ENCODE measurements at places on chromosomes 5 and 9.

GRCh38 chr9:21326526-21327139, 8.6 kb downstream of the KLHL9 start:
- no peak for DNase-seq

DNA sequence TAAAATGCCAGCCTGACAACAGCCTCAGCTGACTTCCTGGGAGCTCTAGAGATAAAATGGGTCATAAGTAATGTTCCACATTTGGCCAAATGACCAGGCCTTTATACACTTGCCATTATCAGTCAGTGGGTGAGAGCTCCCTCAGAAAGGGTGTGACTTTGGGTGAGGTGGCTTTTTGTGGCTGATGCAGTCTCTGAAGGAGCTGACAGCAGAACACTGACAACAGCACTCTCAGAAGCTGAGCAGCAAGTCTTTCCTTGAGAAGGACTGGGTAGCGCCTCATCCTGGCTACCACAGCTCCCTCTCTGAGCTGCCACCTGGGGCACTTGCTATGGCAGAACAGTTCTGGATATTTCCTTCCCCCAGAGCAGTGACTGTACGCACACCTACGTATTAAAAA, 22.0 kb upstream of the GNAQ start:
- DNase-seq, result no peak

GRCh38 chr9:87247097-87247496, 250.6 kb upstream of the DAPK1 start:
- no peak for DNase-seq

DNA sequence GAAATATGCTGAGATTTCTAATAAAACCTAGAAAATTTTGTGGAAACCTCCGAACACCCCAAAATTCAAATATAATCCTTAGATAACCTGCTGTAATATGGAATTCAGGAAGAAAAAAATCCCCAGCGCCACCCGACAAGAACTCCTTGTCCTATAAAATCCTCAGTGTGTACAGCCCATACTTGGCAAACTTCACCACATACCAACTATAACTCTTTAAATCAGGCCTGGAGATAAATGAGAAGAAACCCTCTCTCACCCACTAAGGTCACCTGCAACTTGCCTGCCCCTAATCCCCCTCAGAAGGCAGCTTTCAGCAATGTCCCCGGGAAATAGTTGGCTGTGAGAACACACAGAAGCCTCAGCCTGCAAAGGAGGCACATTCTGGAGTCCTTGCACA, 90.5 kb downstream of the SH3TC2 start:
- no peak for DNase-seq

- DNase-seq, result no peak
Measured at GRCh38 chr9:124332361-124333202, 74.8 kb downstream of the NEK6 start.

DNA sequence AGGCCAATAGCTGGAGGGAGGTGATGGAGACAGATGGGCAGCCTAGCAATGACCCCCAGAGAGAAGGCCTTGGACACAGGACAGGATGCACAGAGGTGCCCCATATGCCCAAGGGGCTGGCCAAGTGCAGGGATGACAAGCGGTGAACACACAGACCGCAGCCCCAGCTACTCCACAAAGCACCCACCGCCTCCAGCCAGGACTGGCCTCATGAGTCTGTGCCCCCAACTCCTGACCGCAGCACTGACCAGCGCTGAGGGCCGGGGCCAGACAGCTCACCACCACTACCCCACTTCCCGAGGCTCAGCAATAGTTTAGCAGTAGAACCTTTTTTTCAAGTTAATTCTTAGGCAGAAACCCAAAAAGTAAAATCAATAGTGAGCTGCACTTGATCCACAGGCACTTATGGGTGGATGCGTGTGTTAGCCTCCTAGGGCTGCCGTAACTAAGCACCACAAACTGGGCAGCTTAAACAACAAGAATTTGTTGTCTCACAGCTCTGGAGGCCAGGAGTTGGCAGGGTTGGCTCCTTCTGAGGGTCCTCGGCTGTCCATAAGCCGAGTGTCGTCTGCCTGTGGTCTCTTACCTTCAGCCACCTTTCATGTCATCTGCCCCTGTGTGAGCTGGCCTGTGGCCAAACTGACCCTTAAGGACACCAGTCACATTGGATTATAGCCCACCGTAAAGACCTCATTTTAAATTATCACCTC, 14.1 kb downstream of the ROR2 start:
- no peak for DNase-seq

DNA sequence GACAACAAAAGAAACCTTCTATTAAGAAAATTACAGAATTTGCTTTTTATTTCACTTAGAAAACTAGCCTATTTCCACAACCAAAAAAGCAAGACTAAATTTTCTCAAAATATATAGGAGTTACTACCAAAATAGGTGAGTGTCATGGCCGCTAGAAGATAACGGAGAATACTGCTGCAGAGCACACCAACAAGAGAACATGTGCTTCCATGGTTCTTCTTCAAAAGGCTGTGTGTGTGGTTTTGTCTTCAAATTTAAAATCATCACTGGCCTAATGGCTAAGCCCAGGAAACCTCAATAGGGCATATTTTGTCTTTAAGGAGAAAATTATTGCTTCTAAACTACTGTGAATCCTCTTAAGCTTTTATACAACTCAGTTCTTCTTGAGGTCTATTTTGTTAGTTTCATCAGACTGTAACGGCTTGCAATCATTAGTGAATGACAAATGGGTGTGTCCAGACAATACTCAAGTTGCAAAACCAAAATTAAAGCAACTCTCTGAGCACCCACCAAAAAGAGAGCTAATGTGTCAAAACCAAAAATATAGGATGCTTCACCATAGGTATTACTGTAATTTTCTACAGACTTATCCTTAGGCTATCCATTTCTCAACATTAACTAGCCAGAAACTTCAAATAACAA, 3.3 kb downstream of the SETX start:
- no peak for DNase-seq

DNA sequence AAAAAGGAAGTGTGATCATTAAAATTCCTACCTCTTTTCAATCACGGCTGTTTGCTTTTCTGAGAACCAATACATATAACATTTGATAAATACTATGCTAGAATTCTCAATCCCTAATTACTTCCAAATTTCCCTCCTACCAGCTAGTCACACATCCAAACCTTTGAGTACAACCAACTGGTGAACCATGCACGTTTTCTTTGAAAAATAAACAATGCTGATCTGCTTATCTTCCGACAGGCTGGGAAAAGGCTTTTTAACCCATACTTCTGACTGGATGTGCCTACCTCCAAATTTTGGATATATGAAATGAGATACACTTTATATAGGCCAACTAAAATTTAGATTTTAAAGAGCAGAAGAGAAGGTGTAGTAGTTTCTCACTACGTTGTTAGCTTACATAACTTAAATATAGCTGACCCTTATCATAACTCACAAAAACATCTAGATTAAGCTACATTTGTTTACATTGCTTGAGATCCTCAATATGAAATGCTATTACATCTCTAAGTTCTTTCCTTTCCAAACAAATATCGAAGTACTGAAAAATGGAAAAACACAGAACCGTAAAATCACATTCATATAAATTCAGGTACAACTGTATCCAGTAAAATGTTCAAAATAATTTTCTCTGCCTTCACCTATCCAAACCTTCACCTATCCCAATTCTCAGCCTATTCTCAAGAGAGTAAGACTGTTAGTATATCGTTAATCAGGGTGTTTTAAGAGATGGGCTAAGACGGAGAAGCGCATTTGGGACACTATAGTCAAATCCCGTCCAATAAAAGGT, 2.1 kb downstream of the NR3C1 start:
- DNase-seq, result peak; percentile 16

DNA sequence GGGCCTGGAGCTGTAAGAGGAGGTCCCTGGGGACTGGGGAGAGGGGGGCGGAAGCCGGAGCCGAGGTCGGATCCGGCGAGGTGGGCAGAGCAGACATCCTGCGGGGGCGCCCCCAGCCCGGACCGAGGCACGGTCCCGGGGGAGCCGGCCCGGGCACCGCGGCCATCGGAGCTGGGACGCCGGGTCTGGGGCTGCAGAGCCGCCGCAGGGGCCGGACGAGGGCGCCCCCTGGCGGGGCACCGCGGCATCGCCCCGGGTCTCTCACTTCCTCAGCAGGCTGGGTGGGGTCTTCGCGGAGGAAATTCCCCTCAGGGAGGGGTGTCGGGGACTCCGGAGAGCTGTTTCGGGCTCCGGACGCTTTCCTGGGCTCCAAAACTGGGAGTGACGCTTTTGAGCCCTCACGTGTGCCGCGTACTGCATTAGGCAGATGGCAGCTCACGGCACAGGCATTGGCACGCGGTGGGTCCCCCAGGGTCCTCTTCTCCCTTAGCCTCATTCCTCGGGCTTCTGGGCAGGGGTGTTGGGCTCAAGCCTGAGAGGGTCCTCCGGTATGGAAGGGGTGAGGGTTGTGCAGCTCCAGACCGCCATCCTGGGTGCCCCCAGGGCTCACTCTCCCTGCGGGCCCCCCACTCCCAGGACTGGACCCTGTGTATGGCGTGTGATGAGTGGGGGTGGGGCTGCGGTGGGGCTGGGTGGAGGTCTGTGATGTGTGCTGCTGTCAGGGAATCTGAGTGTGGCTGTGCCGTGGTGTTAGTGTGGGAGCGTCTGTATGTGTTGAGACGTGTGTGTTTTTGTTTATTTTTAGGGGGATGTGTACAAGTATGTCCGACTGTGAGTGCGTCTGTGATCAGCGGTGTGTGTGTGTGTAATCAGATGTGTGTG, 29.6 kb downstream of the LHX2 start:
- no peak for DNase-seq

- peak; percentile 81 for DNase-seq
Measured at GRCh38 chr9:128972956-128973355, 25.5 kb downstream of the NUP188 start.

DNA sequence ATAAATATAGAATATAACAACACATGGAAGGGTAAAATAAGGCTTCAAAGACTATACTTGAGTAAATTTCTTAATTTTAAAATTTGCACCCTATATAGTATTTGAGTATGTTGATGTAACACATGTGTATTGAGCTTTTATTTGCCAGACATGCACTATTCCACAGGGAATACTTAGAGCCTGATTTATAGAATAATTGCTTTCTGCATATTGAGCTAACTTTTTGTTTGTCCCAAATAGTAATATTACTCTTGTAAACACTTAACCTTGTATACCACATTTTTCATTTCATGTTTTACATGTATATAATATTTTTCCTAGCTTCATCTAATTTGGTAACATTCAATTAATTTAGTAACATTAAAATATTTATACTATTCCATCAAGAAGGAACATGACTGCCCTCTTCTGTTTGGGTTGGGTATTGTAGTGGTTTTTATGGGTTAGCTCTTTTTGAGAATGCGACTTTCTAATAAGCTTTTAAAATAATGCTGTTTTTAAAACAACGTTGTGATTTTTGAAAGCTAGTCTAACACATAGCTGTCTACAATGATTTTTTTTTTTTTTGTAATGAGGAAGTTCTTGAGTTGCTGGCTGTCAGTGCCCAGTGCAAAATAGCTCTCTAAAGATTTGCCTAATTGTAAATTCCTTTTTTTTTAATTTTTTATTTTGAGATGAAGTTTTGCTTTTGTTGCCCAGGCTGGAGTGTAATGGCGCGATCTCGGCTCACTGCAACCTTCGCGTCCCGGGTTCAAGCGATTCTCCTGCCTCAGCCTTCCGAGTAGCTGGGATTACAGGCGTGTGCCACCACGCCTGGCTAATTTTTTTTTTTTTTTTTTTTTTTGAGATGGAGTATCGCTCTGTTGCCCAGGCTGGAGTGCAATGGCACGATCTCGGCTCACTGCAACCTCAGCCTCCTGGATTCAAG, 4.8 kb downstream of the SUB1 start:
- DNase-seq, result peak; percentile 30

- no peak for DNase-seq
Measured at GRCh38 chr5:134132372-134133187, 18.1 kb downstream of the TCF7 start.

DNA sequence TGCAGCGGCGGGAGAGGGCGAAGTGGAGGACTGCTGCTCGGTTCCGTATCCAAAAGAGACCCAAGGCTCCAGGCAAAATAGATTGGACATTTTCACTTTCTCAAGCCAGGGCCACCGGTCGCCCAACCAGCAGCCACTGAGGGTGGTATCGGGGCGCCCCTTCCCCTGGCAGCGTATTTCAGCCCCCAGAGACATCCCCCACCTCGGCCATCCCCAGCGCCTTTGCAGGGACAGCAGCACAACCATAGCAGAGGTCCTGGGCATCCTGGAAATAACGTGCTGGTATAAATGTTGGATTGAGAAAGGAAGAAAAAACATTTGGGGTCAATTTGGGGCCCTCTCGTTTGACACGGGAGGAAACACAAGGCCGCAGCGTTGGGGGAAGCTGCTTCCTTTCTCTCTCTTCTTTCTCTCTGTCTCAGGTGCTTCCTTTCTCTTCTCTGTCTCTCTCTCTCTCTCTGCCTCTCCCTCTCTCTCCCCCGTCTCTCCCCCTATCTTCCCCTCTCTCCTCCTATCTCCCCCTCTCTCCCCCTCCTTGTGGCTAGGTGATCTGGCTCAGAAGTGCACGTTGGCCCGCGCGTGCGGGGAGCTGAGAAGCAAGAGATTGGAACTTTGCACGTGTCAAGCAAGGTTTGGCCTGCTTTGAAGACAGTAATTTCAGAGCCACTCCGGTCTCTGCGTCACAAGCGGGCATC, 624 bp upstream of the RETREG1 start:
- no peak for DNase-seq

GRCh38 chr5:2451100-2451499, 300.4 kb downstream of the IRX2 start:
- no peak for DNase-seq

- DNase-seq, result no peak
Measured at GRCh38 chr5:31639481-31640411, 815 bp downstream of the PDZD2 start.

GRCh38 chr9:115016344-115016743, 86.0 kb upstream of the TNFSF8 start:
- DNase-seq, result no peak

GRCh38 chr5:130706696-130707095, 458.4 kb downstream of the HINT1 start:
- no peak for DNase-seq

GRCh38 chr5:166433679-166434078, 1857.8 kb upstream of the WWC1 start:
- no peak for DNase-seq

GRCh38 chr9:13128266-13128860, 151.1 kb downstream of the MPDZ start:
- no peak for DNase-seq

- DNase-seq, result no peak
Measured at GRCh38 chr9:112445196-112445595, 41.4 kb upstream of the KIAA1958 start.

GRCh38 chr9:114007991-114008666, 70.0 kb downstream of the AMBP start:
- DNase-seq, result no peak

Data from foreskin fibroblast (primary cell).